Right renal cortex interstitium (tissue), 3 donors: ENCODE measurements at places on chromosomes 4 and X. TPM values are rescaled to one million over a fixed set of nuclear protein-coding genes. Genes with fewer than 3 reads are reported as not detected.

- no peak for DNase-seq
Observed at GRCh38 chrX:140762061-140762460, 52.5 kb downstream of the LINC00632 start.

- DNase-seq: no peak
Observed at GRCh38 chr4:111127841-111128240, 505.0 kb upstream of the PITX2 start.

- no peak for DNase-seq
Observed at GRCh38 chrX:101385795-101386541, at the start of gene BTK. BTK (minus strand) TSS chrX:101386191; CDS start chrX:101375284, 10,907 bp downstream.

DNA sequence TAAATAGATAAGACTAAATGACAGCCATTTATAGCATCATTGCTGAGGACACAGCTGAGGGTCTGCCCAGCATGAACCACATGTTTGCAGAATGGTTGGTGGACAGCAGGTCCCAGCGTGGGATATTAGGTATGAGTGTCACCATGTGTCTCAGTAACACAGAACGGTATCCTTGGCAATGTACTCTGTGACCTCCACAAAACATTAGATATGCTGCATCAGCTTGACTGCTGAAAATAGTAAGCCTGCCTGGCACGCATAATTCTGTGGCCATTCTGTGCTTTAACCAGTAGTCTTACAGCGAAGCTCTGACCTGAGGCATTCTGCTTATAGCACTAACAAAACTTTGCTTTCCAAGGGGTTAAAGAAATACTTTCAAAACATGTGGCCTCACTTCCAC, 32.0 kb downstream of the LIMCH1 start:
- DNase-seq: no peak

- no peak for DNase-seq
Observed at GRCh38 chrX:79078114-79078513, 66.4 kb upstream of the GPR174 start.

- DNase-seq: no peak
Observed at GRCh38 chrX:19673375-19674040, 158.2 kb upstream of the MAP3K15 start.

- no peak for DNase-seq
Observed at GRCh38 chrX:154349979-154350378, 24.5 kb downstream of the FLNA start.

MOSPD2 gene
- 20.3 TPM for polyA plus RNA-seq

SLC25A31 gene
- polyA plus RNA-seq: not detected
